ENCODE measurements at places on chromosomes 1 and 21.
A peak's percentile ranks its signal among the peaks of the same experiment; 100 is the strongest.

GRCh38 chr1:58158506-58159433 is 387.8 kb downstream of the OMA1 start:
- DNase-seq = no peak

- DNase-seq = no peak
Measured at GRCh38 chr1:33329600-33330305, 8.9 kb upstream of the A3GALT2 start.

DNA sequence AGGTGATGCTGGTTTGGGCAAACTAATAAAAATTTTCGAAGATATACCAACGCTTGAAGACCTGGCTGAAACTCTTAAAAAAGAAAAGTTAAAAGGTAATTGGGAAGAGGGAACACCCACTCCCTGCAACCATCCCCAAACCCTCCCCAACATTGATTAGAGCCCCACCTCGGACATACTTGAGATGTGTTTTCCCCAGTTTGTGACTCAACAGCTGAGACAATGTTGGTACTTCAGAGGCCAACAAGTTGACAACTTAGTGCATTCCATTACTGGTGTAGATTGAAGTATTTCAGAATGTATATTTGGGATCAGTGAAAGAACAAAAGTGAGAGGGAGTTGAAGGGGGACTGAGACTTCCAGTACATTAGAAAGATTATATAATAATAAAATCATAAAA is 5.1 kb downstream of the IFI16 start:
- DNase-seq = no peak

DNA sequence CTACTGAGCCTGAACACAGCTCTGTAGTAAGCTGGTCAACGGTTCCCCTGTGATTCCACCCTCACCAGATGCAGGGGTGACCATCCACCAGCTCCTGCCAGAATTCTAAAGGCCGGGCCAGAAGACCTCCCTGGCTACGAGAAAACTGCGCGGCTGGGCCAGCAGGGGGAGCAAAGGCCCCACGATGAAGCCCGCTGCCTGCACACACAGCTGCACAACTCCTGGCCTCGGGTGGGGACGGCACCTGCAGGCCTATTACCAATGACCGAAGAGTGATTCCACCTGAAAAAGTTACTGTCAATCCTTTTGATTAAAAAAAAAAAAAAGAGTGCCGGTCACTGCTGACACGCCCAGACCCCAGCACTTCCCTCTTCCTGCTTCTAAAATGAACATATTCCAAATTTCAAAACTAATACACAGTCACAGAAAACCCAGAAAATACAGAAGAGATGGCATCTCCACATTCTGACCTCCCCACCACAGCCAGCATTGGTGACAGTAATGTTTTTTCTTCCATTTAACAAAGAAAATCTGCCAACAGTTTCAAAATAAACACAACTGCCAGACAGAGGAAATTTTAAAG is 49.8 kb upstream of the RIPK4 start:
- DNase-seq = peak; percentile 58

DNA sequence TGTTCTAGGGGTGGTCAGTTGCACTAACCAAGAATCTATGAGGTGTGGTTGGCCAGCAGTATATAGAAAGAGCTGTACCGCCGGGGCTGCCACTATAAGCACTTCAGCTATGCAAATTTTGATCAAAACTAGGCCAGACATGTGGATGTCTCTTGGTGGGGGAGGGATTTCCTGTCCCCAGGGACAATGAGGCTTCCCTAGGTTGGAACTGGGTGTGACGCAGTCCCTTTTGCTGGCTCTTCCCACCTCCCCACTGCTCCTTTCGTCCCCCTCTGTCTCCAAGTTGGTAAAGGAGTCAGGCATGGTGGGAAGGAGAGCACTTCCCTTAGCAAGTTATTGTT is 13.6 kb downstream of the SDCCAG8 start:
- DNase-seq = no peak

GRCh38 chr1:94629259-94630181 is 88.0 kb upstream of the F3 start:
- no peak for DNase-seq
